Heart right ventricle (tissue), 16 donors: ENCODE measurements at places on chromosomes 7 and 10. TPM values are rescaled to one million over a fixed set of nuclear protein-coding genes. Genes with fewer than 3 reads are reported as not detected.

- DNase-seq: no peak
- H3K4me3 ChIP-seq: no peak overlapping the region
- no peaks in the 10 kb centered on the region for H3K36me3 ChIP-seq
- H3K27ac ChIP-seq: no peak overlapping the region
- H3K4me1 ChIP-seq: peaks cover 13% of the 10 kb centered on the region
- H3K27me3 ChIP-seq: no peaks in the 10 kb centered on the region
Observed at GRCh38 chr7:47087866-47088265, 494.0 kb downstream of the TNS3 start.

DNA sequence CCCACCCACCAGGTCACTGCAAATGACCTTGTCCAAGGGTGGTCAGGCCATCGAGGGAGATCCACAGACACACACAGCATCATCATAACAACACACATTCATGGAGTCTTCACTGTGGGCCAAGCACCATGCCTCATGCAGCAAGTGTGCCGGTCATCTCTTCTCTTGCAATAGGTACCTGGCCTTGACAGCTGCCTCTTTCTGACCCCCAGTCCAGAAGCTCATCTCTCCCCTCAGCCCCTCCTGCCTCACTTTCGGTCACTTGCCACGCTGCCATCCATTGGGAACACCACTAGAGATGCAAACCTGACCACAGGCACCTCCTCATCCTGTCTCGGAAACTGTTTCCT is 75.9 kb downstream of the OAT start:
- DNase-seq: no peak
- no peaks in the 10 kb centered on the region for H3K4me1 ChIP-seq
- H3K4me3 ChIP-seq: no peak overlapping the region
- no peaks in the 10 kb centered on the region for H3K36me3 ChIP-seq
- no peak overlapping the region for H3K27ac ChIP-seq
- H3K27me3 ChIP-seq: no peaks in the 10 kb centered on the region

GRCh38 chr7:107072133-107072532 is 27.6 kb downstream of the PRKAR2B start:
- no peak overlapping the region for H3K4me3 ChIP-seq
- DNase-seq: no peak
- H3K27me3 ChIP-seq: no peaks in the 10 kb centered on the region
- H3K36me3 ChIP-seq: no peaks in the 10 kb centered on the region
- H3K4me1 ChIP-seq: peaks cover 8% of the 10 kb centered on the region

- no peaks in the 10 kb centered on the region for H3K27me3 ChIP-seq
- no peak overlapping the region for H3K27ac ChIP-seq
- DNase-seq: no peak
- no peak overlapping the region for H3K4me3 ChIP-seq
Observed at GRCh38 chr7:15214976-15215375, 312.4 kb upstream of the DGKB start.

- H3K4me1 ChIP-seq: no peaks in the 10 kb centered on the region
- peak; percentile 22 for DNase-seq
- no peak overlapping the region for H3K4me3 ChIP-seq
Observed at GRCh38 chr7:42843205-42843800, 68.6 kb downstream of the C7orf25 start.

GRCh38 chr7:37438906-37439652 is 9.6 kb downstream of the ELMO1 start:
- DNase-seq: no peak
- no peak overlapping the region for H3K4me3 ChIP-seq
- no peaks in the 10 kb centered on the region for H3K27me3 ChIP-seq
- H3K36me3 ChIP-seq: no peaks in the 10 kb centered on the region
- H3K4me1 ChIP-seq: peaks cover 29% of the 10 kb centered on the region

CRHR2 gene
- total RNA-seq: 0.24 TPM
